ENCODE measurements at places on chromosomes 4 and X. TPM values are rescaled to one million over a fixed set of nuclear protein-coding genes. Genes with fewer than 3 reads are reported as not detected.

Gene IL15
- total RNA-seq: 0.93 TPM

- DNase-seq: peak; percentile 37
Measured at GRCh38 chr4:140092094-140092851, 61.7 kb downstream of the MAML3 start.

DNA sequence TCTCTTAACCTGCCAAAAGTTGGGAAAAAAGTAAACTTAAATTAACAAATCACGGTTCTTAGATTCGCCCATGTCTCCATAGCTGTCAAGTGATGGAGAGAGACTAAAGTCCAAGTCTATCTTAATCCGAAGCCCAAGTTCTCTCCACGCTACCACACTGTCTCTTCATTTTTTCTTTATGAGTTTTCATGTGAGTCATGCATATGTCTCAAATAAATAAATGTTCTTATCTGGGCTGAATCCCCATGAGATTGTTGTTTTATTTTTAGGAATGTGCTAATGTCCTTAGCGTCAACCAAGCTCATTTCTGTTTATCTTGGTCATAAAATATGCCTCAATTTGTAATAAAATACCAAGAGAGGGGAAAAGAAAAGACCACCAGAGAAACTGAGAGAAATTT lies 169.3 kb downstream of the RCHY1 start:
- DNase-seq: no peak

GRCh38 chr4:168694667-168695066 lies 197.8 kb downstream of the PALLD start:
- DNase-seq: no peak

GRCh38 chr4:107548211-107548905 lies 171.7 kb downstream of the PAPSS1 start:
- no peak for DNase-seq

GRCh38 chrX:10047631-10048030 lies 80.5 kb downstream of the CLDN34 start:
- no peak for DNase-seq

DNA sequence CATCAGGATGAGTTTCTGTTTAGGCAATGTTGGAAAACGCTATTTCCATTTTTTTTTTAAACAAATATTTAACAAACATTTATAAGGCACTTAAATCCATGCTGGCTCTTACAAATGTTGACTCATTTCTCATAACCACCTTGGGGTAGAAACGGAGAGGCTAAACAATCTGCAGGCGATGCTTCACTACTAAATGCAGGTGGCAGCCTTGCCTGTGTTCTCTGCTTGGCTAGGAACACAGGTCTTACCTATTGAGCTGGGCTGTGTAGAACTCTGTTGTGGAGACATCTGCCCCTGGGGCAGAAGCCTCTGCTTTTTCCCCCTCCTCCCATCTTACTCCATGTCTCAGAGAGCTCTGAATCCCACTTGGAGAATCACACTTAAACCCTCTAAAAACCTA lies 1.4 kb upstream of the CXCL1 start:
- no peak for DNase-seq

GRCh38 chr4:18917689-18918088 lies 896.1 kb upstream of the LCORL start:
- DNase-seq: no peak

GRCh38 chrX:23494741-23495140 lies 160.1 kb downstream of the PTCHD1 start:
- no peak for DNase-seq

DNA sequence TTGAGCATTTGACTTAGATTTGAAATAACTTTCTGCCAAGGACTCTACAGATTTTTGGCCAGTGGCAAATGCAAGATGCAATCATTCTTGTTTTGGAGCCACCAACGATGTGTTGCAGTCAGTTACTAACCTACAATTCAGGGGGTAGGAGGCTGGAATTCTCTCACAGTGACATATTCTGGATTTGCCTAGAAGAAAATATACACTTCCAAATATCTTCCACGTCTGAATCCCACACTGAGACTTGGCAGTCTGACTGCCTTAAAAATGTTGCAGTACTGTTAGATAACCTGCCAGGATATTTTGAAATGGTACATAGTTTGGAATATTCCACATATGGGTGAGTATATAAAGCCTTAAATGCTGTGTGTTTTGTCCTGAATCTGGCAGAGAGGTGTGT lies 27.6 kb upstream of the AGTR2 start:
- DNase-seq: no peak

DNA sequence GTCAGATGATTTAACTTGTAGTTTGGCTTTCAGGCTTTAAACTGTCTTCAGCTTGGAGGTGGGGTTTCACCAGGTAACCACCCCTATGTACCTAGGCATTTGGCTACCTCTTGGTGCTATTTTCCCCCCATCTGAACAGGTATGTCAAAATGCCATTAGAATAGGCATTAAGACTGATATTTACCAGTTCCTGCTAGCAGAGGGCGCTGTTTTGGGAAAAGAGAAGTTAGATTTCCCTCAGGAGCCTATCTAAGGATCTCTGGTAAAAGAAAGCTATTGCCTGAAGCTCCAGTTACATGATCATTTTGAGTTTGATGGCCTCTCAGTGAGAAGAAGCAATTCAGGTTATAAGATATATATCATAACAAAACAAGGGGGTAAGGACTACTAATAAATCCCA lies 879.1 kb downstream of the SH3BGRL start:
- DNase-seq: no peak
